ENCODE measurements at places on chromosomes 13 and 19.

- no peak for DNase-seq
These were observed 167.1 kb downstream of the FGF9 start for GRCh38 chr13:21837841-21838551.

DNA sequence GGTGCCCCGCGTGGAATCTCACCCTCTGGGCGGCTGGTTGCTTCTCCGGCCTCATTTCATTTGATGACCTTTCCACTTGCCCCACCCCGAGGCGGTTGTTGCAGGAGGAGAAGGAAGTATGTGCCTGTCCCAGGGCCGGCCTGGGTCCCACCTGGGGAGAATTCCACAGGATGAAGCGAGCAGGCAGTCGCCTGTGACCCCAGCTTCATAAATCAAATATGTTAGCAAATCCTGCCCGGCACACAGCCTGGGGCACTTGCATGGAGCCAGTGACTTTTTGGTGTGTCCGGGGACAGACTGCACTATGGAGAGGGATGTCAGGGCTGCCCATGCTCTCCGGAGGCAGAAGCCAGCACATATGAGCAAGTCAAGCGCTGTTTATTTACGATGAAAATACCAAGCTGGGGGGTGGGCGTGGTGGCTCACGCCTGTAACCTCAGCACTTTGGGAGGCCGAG, 19.7 kb upstream of the ZBTB7A start:
- no peak for DNase-seq

DNA sequence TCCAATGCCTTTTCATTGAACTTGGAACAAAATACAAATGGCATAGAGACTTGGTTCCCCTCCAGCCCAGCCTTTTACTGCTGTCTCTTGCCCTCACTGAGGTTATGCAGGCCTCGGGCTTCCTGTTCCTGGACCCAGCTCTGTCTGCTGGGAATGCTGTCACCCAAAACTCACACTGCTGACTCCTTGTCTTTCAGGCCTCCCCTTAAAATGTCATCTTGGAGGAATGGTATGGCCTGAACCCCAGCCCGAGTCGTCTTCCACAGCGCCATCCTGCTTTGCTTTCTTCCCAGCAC, 9.7 kb upstream of the ANKRD10 start:
- DNase-seq = no peak

DNA sequence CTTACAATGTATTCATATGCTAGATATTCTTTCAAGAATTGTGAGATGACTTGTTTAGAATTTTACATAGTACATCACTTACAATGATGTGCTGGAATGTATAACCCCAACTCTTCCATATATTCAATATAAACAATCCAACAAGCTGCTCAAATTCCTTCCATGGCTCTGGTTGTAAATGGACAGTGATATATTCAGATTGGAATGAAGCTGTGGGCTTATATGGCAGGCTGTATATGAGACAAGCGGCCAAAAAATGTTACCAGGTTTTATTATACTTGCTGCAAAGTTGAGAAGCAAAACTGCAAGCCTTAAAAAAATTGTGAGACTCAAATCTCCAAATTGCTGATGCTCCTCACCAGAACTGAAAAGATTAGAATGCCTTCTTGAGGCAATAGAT, 83.6 kb upstream of the KLF12 start:
- no peak for DNase-seq

GRCh38 chr19:10587022-10587838, at the start of gene AP1M2:
Gene AP1M2 (minus strand): TSS chr19:10587312. CDS start chr19:10587231, 81 bp downstream.
- no peak for DNase-seq

- DNase-seq = peak; percentile 72
These were observed 30.2 kb upstream of the EVI5L start for GRCh38 chr19:7799640-7800355.

- DNase-seq = no peak
These were observed 1.5 kb downstream of the PSPN start for GRCh38 chr19:6374161-6374709.

- DNase-seq = no peak
These were observed 836 bp downstream of the GIPC1 start for GRCh38 chr19:14494910-14495671.

- DNase-seq = no peak
These were observed 556.7 kb downstream of the PCDH9 start for GRCh38 chr13:66673401-66673800.

DNA sequence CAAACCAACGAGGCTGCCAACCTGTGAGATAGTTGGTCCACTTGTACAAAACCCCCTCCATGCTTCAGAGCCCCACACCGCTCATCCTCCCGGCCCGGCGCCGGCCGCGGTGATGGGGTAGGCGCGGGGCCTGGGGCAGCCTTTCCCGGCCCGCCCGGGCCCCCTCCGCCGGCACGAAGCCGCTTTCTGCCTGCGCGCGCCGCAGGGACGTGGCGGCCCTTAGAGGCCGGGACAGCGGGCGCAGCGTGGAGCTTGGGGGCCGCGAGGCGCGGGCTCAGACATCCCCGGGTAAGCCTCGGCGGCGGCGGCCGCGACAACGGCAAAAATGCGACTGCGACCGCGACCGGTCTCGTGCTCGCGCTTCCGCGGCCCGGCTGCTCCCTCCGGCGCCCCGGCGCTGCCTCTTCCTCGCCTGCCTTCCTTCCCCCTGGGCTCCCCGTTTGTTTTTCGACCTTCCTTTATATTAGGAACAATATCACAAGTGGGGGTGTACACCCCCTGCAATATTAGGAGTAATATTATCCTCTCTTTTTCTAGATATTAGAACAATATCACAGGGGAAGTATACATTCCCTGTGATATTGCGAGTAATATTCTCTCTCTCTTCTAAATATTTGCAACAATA, 53.9 kb upstream of the CEACAM21 start:
- DNase-seq = no peak

DNA sequence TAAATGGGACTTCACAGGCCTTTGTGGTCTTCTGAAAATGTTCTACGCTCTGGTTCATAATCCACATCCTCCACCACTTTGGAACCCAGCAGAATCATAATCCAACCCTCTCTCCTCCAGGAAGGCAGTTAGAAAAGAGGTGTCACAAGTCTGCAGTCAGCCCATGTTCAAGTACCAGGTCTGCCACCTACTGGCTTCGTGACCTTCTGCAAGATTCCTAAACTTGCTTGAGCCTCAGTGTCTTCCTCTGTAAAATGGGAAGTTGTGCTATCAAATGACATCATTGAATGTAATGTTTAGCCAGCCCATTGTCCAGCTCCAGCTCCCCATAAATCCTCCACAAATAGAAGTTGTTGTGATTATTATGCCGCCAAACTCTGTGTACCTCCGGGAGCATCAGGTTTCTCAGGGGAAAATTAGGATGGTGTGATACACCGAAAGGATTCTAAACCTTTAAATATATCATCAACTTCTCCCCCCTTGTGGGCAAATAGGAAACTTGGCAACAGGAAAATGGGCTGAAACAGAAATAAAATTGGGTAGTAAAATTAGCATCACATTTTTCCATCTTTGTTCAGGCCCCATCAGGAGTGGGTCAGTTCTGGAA, 109.7 kb downstream of the NUFIP1 start:
- peak; percentile 64 for DNase-seq

GRCh38 chr13:113083402-113084061, 22.1 kb upstream of the F7 start:
- DNase-seq = no peak

- DNase-seq = no peak
These were observed 222.9 kb upstream of the HTR2A start for GRCh38 chr13:47119575-47120235.

DNA sequence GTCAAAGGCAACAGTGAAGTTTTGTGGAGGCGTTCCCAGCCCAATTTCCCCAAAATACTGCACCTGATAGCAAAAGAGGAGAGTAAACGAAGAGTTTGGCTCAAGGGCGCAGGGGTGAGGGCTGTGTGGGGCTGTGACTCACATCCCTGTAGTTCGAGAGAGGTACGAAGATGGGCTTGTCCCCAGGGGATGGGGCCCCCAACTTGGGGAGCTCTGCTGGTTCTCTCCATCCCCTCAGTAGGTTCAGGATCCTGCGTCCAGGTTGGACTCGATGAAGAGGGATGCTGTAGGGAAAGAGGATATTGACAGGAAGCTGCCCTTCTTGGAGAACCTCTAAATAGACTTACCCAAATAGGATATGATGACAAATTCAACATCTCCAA, 3.4 kb downstream of the NAPSA start:
- no peak for DNase-seq

- no peak for DNase-seq
These were observed 130.9 kb upstream of the SLITRK6 start for GRCh38 chr13:85930108-85930507.

DNA sequence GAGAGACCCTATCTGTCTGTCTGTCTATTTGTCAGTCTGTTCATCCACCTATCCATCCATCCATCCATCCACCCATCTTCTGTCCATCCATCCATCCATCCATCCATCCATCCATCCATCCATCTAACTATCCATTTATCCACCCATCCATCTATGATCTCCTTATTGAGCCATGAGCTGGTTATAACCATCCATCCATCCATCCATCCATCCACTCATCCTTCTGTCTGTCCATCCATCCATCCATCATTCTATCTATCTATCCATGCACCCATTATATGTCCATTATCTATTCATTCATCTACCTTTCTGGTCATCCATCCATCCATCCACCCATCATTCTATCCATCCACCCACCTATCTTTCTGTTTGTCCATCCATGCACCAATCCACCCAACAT, 44.6 kb downstream of the NWD1 start:
- no peak for DNase-seq

- no peak for DNase-seq
These were observed 17.4 kb downstream of the RUBCNL start for GRCh38 chr13:46369506-46370277.

DNA sequence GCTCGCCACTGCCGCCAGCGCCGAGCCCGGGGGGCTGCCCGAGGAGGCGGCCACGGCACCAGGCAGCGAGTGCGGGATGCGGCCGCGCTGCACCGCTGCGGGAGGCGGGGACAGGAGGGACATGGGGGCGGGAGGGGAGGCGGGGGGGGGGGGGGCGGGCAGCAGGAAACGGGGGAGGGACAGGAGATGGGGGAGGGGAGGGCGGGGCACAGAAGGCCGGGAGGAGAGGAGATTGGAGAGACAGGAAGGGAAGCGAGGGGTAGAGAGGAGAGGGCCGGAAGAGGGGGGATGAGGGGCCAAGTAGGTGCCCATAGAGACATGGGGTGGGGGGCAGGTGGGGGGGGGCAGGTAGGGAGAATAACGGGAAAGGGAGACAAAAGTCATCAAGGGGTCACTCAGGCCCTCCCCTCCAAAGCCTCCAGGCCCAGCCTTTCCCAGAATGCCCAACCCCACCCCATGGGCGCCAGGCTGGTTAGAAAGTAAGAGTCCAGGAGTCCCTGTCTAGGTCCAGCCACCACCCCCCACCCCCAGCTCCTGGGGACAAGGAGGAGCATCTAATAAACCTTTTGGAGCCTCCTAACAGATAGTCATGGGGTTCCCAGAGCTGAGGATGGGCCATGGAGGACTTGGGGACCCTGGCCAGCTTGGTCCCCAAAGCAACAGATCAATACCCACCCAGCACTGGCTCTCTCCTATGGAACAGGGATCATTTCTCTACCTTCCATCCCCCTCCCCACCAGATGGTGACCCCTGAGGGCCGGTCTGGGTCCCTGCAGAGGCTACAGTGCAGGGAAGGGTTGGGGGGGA, 9.5 kb downstream of the NR2F6 start:
- peak; percentile 69 for DNase-seq
